ENCODE measurements at places on chromosomes 6 and 20. TPM values are rescaled to one million over a fixed set of nuclear protein-coding genes. Genes with fewer than 3 reads are reported as not detected.

The FOXQ1 gene
- not detected for total RNA-seq

The DUSP15 gene
- total RNA-seq = not detected

GRCh38 chr6:111898452-111898851 lies 25.2 kb upstream of the FYN start:
- no peak for DNase-seq

The KCNK5 gene
- total RNA-seq = 10.9 TPM

- DNase-seq = no peak
Measured at GRCh38 chr20:18359854-18360253, 71.5 kb downstream of the ZNF133 start.

The BMP2 gene
- total RNA-seq = 0.11 TPM

The RIMS4 gene
- total RNA-seq = not detected

The EPHA7 gene
- total RNA-seq = not detected

The EDN3 gene
- not detected for total RNA-seq

The HINT3 gene
- 12.4 TPM for total RNA-seq

DNA sequence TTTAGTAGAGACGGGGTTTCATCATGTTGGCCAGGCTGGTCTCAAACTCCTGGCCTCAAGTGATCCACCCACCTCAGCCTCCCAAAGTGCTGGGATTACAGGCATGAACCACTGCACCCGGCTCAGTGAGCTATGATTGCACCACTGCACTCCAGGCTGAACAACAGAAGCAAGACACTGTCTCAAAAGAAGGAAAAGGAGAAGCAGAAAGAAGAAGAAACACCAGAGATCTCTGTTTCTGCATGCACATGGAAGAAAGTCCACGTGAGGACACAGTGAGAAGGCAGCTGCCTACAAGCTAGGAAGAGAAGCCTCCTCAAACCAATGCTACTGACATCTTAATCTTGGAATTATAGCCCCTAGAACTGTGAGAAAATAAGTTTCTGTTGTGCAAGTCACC lies 16.0 kb downstream of the ECT2L start:
- DNase-seq = no peak

The ARMC12 gene
- not detected for total RNA-seq

- DNase-seq = no peak
Measured at GRCh38 chr6:125524356-125524755, 222.6 kb upstream of the HDDC2 start.

DNA sequence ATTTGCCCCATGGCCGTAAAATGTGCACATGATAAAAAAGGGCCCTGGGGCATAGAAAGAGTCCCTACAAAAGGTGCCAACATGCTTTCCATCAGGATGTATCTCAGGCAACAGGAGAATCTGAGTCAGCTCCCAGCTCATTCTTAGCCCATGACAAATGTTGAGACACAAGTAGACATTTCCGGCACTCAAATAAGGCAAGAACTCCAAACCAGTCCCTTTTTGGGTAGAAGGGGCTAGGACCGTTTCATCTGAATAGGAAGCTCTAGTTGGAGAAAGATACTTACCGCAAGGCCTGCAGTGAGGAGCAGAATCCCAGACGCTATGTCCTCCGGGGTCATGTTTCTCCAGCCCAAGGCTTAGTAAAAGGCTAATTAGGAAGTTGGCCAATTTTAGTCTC lies 261.0 kb upstream of the RIN2 start:
- no peak for DNase-seq

- no peak for DNase-seq
Measured at GRCh38 chr20:41587956-41588355, 30.2 kb downstream of the CHD6 start.

The ADAT2 gene
- 11.1 TPM for total RNA-seq

DNA sequence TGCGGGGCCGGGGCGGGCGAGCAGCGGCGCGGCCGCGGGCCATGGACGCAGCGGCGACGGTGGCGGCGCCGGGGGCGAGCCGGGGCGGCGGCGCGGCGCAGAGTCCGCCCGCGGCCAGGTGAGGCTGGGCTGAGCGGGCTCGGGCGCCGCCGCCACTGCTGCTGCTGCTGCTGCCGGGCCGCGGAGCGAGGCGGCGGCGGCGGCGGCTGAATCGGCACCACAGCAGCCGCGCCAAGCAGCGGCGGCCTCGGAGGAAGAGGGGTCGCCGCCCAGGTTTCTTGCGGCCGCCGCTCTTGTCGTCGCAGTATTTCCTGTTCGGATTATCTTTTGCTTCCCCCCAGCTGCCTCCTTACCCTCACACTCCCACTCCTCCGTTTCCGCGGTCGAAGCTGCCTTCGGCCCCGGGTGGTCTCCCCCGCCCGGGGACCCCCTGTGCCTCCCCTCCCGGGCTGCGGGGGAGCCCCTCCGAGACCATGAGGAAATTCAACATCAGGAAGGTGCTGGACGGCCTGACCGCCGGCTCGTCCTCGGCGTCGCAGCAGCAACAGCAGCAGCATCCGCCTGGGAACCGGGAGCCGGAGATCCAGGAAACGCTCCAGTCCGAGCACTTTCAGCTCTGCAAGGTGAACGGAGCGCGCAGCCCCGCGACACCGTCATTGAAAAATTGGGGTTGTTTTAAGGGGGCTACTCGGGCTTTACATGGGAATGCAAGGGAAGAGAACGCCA lies at the start of gene STXBP5:
Gene STXBP5, plus strand, starts transcription at position 358 of the 726 bp plus-strand sequence. Its CDS starts 116 bp downstream, at position 474.
- peak; percentile 79 for DNase-seq

DNA sequence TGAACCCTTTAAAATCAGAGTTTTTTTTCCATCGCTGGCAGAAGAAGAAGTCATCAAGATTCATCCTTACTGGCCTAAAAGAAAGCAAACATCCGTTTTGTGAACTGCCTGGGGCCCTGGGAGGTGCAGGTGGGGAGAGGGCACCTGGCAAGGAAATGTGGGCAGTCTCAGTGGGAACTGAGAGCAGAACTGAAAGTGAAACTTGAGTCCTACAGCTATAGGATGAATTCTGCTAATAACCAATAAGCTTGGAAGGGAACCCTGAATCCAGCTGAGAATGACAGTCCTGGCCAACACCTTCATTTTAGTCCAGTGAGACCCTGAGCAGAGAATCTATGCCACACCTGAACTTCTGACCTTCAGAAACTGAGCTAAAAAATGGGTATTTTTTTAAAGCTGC lies 130.1 kb upstream of the ASCC3 start:
- no peak for DNase-seq

The HLA-DQA2 gene
- total RNA-seq = 10.9 TPM

- DNase-seq = no peak
Measured at GRCh38 chr20:64069614-64070243, 6.7 kb downstream of the TCEA2 start.

The OSBPL2 gene
- total RNA-seq = 38.7 TPM

The MOG gene
- not detected for total RNA-seq

DNA sequence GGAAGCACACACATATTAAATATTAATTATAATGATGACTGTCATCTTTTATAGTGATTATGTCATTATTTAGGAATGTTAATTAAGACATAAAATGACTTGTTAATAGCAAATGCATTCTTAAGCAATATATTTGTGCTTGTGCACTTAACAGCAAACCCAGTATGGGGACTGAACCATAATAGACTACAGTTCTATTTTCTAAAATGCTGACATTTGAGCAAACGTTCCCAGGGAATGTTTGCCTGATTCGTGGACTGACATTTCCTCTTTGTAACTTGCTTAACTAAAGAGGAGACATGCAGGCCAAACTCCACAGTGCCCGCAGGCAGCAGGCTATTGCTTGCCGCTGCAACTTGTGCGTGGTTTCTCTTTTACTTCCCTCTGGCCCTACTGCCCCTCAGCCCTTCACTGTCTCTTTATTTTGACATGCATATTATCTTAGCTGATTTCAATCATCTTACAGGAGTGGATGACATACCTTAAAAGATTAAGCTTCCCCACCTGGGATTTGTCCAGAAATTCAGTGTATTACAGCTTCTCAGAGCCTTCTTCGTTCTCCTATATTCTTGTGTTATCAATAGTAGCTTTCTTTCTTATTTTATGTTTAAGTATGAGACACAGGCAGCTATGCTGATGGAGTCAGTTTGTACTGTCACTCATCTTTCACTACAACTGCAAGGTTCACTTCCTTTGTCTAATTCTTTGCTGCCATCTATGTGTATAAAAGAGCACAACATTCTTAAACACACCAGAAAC lies 141.5 kb downstream of the GMDS start:
- DNase-seq = no peak

GRCh38 chr6:113425977-113426660 lies 431.0 kb upstream of the MARCKS start:
- no peak for DNase-seq

DNA sequence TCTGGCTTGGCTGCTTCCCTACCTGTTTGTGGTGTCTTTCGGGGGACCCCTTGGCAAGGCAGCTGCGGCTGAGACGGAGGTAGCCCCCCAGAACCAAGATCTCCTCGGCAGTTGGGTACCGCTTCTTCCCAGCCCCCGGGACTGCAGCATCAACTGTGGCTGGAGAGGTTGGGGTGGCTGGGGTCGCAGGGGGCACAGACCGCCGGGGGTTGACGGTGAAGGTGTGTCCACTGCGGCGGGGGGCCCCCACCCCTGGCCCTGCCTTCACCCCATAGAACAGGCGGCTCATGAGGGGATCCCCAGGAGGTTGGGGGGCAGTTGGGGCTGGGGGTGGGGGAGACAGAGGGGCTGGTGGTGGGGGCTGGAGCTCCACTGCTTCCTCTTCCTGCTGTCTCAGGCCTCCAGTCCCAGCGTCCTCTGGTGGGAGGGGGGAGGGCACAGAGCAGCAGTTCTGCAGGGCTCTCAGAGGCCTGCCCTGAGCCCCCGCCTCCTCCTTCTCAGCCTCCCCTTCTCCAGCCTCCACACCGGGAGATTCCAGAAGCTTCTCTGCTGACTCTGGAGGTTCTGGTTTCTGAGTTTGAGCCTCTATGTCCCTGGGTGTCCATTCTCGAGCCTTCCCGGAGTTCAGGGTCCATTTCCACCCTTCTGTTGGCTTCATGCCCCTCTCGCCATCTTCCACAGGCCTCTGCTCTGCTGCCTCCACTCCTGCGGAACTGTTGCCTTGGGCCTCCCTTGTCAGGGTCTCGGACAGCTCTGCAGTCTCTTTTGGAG lies 1.9 kb downstream of the PPP1R18 start:
- DNase-seq = peak; percentile 80

- no peak for DNase-seq
Measured at GRCh38 chr6:8658416-8658815, 223.1 kb upstream of the SLC35B3 start.

The PXMP4 gene
- total RNA-seq = 9.3 TPM

The SLC17A2 gene
- not detected for total RNA-seq

GRCh38 chr6:51841626-51842025 lies 245.8 kb downstream of the PKHD1 start:
- no peak for DNase-seq

DNA sequence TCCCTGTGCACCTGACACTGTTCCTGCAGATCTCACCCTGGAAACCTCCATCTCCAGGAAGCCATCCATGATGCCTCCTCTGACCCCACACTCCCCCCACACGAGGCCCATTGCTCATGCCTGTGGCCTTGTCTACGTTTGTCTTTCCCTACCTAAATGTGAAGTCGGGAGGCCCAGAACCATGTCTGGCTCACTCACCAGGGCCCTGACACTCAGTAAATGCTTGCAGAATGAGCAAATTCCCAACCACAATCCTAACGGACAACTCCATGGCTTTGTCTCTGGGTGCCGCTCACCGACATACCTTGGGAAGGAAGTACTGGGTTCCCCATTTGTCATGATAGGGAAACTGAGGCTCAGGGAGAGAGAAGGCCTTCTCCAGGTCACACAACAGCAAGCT lies 7.3 kb downstream of the PEDS1 start:
- peak; percentile 8 for DNase-seq

DNA sequence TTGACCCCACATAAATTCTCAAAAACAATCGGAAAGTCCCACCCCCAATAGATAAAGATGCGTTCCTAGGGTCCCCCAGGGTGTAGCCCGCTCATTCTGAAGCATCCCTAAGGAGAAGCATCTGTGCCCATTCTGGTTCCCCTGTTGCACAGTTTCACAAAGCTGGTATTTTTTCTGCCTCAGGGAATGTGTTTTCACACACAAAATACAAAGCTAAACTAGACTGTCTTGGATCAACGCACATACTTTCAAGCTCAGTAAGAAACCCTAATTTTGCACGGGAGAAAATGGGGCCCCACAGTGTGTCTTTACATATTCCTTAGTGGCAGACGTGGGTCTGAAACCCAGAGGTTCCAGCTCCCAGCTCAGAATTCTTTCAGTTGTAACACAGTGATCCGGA lies 6.1 kb downstream of the FOXQ1 start:
- DNase-seq = no peak

The RAB44 gene
- total RNA-seq = 7.9 TPM

DNA sequence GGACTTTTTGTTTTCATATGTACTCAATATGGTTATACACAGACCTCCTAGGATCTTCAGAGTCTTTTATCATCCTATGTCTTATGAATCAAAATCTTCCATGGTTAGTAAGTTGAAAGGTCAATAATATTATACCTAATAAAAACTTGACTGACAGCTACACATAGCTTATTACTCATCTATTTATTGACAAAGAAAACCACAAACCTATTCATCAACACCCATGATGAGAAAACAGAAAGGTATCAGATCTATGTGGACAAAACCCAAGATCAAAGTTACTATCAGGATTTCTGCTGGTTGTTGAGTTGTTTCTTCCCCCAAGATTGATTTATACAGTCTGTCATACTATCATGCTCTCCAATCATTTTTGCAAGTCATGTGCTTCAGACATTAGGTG lies 460.1 kb upstream of the MANEA start:
- DNase-seq = no peak

- DNase-seq = no peak
Measured at GRCh38 chr20:4021906-4022305, 6.5 kb upstream of the RNF24 start.
